ENCODE measurements at places on chromosomes 1 and 21. TPM values are rescaled to one million over a fixed set of nuclear protein-coding genes. Genes with fewer than 3 reads are reported as not detected.

ZBTB8A gene
- total RNA-seq = 3.0 TPM

GRCh38 chr1:116997636-116998035, 3.9 kb upstream of the CD101 start:
- no peak for DNase-seq

OR10J1 gene
- total RNA-seq = not detected

GRCh38 chr1:17732475-17732874, 22.7 kb upstream of the ACTL8 start:
- no peak for DNase-seq

CRB1 gene
- total RNA-seq = 0.24 TPM

DNA sequence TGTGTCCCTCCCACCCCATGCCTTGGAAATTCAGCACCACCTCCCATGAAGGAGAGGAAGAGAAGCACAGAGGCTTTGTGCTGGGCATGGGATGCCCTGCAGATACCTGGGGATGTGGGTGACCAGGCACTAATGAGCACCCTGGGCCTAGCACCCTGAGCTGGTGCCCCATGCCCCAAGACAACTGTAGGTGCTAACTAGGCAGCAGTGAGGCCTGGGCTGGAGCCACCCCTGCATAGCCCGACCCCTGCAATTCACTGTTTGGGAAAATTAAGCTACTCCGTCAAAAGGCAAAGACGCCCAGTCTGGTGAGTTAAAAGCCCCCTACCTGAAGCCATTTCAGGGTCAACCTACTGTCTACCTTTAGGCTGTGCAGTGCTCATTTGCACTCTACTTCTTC, 5.4 kb downstream of the KCNA2 start:
- DNase-seq = peak; percentile 54

GRCh38 chr21:45988366-45989347, 7.1 kb downstream of the COL6A1 start:
- DNase-seq = no peak

DNA sequence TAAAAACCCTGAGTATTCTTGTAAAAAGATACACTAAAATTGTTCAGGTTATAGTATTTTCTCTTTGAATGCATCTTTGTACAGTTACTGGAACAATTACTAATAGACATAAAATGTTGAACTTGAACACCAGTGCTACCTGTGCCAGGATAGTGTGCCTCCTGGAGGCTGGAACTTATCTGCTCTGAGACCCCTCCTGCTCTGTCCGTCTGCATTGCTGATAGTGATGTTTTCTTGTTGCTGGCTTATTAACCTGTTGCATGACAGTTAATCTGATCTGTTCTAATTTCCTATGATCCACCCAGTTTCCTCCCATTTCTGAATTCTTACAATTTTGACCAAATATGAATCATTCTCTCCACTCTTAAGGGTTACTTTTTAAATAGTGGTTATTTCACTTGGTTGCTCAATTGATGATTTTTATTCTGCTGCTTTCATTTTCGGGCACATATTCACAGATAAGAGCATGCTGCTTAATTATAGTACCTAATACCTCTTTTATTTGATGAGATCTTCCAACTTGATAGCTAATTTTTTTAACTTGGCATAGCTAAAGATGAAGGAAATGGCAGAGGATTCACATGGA, 101.4 kb downstream of the CC2D1B start:
- no peak for DNase-seq

GRCh38 chr1:36436821-36437220, 13.4 kb downstream of the OSCP1 start:
- DNase-seq = no peak

RYR2 gene
- total RNA-seq = 572 TPM

FOXO6 gene
- 2.0 TPM for total RNA-seq

COL6A2 gene
- total RNA-seq = 157 TPM

NOS1AP gene
- total RNA-seq = 2.0 TPM

PDC gene
- not detected for total RNA-seq

DNA sequence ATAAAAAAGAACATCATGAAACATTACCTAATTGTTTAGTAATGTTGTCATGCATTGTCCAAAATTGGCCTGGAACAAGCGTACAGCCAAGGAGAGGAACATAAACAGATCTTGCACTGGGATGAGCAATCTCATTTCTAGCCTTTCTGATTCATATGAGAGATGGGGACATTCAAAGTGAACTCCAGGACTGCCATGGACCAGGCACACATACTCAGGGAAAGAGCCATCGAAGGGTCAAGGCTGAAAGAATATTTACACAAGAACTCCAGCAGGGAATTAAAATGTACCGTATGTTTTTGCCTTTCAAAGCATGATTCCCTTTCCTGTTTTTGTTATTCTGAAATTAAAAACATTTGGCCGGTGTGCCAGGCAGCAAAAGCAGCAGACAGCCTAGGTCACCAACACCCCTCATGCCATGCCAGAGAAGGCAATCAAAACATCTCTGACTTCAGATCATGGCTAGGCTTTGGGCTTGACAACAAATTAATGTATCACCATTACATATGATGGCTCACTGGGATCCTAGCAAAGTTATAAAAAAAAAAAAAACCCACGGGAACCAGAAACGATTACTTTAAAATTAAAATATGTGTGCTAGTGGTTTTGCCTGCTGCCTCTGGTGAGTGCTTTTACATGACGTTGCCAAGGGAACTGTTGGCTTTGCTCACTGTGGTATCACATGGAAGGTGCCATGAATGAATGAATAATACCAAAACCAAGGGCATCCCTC, 159.8 kb downstream of the TGFBR3 start:
- no peak for DNase-seq

DNA sequence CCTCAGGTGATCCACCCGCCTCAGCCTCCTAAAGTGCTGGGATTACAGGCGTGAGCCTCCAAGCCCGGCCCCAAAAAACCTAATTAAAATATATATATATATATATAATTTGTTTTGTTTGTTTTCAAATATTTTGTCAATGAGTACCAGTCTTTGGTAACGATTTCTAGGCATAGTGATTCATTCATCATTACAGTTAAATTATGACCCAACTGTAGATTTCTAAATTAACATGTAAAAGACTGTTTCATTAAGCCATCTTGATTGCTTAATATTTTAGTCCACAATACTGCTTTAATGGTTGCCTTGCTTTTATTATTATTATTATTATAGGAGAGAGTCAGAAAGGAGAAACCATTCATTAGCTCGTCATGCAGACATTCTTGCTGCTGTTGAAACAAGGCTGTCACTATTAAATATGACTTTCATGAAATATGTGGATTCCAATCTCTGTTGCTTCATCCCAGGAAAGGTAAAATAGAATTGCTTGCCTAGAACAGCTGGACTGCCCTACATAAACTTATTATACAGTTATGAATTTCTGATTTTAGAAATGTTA, 19.9 kb downstream of the FBXO28 start:
- DNase-seq = no peak

NEGR1 gene
- 5.2 TPM for total RNA-seq

DNA sequence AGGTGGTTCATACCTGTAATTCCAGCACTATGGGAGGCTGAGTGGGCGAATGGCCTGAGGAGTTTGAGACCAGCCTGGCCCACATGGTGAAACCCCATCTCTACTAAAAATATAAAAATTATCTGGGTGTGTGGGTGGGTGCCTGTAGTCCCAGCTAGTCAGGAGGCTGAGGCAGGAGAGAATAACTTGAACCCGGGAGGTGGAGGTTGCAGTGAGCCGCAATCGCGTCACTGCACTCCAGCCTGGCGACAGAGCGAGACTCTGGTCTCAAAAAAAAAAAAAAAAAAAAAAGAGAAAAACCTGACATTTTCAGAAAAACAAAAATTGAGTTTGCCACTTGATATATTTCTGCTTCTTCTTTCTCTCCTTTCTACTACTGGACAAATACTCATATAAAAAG, 24.3 kb downstream of the CA6 start:
- no peak for DNase-seq

Data from cardiac septum (tissue), 1 donor.